CD4-positive, alpha-beta T cell treated with Interleukin-12 subunit alpha and Interleukin-12 subunit beta, for 1 hour (primary cell): ENCODE measurements at places on chromosomes 2 and 18.

- no peak for DNase-seq
These were observed 480.2 kb upstream of the CHST9 start for GRCh38 chr18:27665264-27665799.

DNA sequence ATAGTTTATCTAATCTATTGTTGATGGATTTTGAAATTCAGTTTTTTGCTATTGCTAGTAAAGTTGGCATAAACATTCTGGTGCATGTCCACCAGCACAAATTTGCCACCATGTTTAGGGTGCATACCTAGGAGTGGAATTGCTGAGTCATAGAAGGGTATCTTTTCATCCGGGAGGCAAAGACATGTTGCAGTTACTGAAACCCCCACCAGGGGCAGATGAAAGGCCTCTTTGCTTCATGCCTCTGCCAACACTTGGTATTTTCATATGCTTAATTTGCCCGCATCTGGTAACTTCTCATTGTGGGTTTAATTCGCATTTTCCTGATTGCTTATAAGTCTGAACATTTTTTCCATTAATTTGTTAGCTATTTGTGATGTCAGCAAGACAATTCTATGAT is 8.2 kb downstream of the DCC start:
- no peak for DNase-seq

GRCh38 chr2:237378650-237379049 is 35.3 kb downstream of the COL6A3 start:
- DNase-seq = no peak

DNA sequence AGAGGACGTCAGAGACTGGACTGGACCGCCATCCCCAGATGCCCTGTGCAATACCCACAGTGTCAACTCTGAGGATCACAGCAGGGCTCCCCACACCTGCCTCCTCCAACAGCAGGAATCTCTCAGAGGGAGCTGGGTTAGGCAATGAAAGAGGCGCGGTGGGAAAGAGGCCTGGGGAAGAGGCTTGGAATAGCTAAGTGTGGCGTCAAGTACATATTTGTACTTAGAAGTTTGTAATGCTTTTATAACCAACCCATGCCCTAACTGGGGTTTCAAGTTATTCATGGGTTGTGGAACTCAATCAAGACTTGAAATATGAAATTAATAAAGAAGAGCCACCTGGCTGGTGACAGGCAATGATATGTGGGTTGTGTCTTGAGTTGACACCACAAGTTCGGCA is 28.7 kb downstream of the CYP26B1 start:
- DNase-seq = no peak

GRCh38 chr2:201971531-201972228 is 62.0 kb upstream of the FZD7 start:
- DNase-seq = no peak

DNA sequence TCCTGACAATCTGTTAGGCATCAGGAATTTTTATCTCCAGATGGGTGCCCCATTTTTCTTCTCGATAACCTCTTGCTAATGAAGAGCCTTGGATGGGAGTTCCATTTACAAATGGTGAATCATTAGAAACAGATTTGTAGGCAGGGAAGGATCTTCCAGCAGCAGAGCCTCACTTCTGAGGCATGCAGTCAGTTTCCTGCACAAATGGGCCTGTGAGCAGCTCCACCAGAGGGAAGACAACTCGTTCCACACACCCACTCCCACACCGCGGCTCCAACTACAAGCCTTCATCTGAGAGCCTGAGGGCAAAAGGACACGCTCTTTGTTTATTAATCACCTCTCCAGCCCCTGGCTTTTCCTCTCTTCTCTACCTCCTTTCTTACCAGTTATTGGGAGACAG is 108.5 kb downstream of the CTAGE1 start:
- no peak for DNase-seq

DNA sequence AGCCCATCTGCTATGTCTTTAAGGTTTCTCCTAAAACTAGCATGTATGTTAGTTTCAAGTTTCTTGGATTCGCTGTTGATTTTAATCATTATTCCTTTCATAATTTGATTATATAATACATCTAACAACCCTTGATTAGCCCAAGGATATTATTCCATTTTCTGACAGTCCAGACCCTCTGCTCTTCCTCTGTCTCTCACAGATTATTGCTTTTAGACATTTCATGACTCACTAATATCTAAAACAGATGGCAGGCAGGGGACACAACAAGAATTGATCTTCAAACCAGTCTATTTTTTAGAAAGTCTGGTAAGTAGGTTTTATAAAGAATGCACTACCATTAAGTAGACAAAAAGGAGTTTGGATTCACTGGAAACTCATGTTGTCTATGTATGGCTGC is 162.2 kb downstream of the ANKRD44 start:
- DNase-seq = no peak

DNA sequence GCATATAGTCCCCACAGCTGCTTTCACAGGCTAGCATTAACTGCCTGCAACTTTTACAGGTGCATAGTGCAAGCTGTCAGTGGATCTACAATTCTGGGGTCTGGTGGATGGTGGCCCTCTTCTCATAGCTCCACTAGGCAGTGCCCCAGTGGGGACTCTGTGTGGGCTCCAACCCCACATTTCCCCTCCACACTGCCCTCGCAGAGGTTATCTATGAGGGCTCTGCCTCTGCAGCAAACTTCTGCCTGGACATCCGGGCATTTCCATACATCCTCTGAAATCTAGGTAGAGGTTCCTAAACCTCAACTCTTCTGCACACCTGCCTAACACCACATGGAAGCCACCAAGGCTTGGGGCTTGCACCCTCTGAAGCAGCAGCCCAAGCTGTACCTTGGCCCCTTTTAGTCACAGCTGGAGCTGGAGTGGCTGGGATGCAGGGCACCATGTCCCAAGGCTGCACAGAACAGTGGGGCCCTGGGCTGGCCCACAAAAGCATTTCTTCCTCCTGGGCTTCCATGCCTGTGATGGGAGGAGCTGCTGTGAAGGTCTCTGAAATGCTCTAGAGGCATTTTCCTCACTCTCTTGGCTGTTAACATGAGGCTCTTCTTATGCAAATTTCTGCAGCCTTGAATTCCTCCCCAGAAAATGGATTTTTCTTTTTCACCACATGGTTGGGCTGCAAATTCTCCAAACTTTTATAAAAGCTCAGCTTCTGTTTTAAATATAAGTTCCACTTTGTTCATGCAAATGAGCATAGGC is 59.3 kb downstream of the KDM3A start:
- no peak for DNase-seq

DNA sequence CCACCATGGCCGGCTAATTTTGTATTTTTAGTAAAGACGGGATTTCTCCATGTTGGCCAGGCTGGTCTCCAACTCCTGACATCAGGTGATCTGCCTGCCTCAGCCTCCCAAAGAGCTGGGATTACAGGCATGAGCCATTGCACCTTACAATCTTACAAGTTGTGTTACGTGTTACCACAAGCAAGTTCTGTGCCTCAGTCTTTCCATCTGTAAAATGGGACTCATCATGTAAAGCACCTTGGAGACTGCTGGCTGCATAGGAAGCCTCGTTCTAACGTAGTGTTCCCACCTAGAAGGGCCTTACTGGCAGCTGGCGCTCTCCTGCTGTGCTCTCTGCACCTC is 10.0 kb downstream of the DNAJB2 start:
- no peak for DNase-seq

- no peak for DNase-seq
These were observed 127.9 kb upstream of the NOL4 start for GRCh38 chr18:34352385-34353163.

GRCh38 chr2:149082735-149083134 is 44.2 kb downstream of the LYPD6B start:
- no peak for DNase-seq

DNA sequence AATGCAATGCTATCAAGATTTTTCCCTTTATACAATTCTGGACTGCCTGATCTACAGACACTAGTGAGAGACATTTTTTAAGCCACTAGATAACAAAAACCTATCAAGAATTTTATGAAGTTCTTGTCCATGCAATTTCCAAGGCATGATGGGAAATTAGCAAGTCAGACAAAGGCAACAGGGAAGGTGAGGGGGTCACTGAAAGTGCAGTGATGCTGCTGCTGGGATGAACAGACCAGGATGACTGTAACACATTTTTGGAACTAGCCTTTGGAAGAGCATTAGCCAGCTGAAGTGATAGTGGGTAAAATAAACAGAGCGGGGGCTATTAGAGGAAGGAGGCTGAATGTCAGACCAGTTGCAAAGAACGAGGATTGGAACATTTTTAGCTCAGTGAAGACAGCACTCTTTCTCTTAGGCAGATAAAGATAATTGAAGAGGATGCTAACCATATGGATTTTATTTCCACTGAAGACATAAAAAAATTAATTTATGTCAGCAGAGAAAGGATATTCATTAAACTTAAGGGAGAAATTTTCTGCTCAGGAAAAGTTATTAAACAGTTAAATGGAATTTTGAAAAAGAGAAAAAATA is 17.9 kb downstream of the NRXN1 start:
- no peak for DNase-seq

DNA sequence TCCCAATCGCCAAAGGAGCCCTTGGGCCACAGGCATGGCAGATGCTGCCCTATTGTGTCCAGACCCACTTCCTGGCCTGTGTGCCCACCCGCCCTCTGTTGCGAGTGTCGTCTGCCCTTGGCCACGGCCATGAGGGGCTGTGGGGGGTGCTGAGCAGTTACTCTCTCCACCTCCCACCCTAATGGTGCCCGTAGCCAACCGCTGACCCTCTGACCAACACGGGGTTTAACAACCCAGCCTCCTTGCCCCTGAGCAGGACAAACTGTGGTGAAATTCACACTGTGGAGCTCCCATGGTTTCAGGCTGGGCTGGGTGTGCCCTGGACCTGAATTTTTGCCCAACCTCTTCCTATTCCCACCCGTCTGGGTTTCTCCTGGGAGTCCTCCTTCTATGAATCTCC is 145.7 kb upstream of the HDAC4 start:
- DNase-seq = no peak
